Left renal cortex interstitium (tissue), 4 donors: ENCODE measurements at places on chromosomes 2 and 18. TPM values are rescaled to one million over a fixed set of nuclear protein-coding genes. Genes with fewer than 3 reads are reported as not detected.

- DNase-seq = no peak
These were observed 81.3 kb downstream of the PTRHD1 start for GRCh38 chr2:24711865-24712264.

DNA sequence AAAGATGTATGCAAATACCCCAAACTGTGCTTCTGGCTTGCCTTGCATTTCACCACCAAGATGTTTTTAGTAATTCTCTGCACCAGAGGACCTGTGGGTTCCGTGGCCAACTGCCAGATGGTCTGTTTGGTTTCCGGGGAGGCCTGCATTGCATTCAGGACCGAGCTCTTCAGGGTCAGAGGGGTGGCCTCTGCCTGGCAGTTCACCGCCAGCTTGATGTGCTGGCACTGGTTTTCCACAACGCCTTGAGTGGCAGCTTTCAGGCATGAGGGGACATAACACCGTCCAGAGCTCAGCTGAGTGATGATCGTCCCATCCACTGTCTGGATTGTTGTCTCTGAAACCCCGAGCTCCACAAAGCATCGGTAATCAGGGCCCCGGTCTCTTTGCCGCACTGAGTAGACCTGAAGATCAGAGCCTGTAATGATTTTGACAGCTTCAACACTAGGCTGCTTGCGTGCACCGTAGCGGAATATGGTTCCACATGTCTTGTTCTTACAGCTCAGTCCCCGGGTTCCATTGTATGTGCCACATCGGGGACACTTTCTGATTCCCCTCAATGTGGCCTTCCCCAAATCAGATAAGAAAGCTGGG lies 9.4 kb downstream of the C2orf42 start:
- no peak for DNase-seq

- no peak for DNase-seq
These were observed 21.1 kb downstream of the GPR35 start for GRCh38 chr2:240646176-240646899.

- DNase-seq = no peak
These were observed 133.5 kb downstream of the CDH20 start for GRCh38 chr18:61466736-61467135.

DNA sequence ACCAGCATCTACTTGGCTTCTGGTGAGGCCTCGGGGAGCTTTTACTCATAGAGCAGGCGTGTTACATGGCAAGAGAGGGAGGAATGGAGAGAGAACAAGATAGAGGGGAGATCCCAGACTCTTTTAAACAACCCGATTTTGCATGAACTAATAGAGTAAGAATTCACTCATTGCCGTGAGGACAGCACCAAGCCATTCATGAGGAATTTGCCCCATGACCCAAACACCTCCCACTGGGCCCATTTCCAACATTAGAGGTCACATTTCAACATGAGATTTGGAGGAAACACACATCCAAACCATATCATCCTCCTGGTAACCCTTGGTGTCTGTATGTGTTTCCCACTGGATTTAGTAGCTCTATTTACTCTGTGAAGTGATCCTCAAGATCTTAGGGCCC lies 249.9 kb upstream of the SP5 start:
- no peak for DNase-seq

GRCh38 chr2:106523976-106524665 lies 37.0 kb downstream of the CD8B2 start:
- no peak for DNase-seq

DNA sequence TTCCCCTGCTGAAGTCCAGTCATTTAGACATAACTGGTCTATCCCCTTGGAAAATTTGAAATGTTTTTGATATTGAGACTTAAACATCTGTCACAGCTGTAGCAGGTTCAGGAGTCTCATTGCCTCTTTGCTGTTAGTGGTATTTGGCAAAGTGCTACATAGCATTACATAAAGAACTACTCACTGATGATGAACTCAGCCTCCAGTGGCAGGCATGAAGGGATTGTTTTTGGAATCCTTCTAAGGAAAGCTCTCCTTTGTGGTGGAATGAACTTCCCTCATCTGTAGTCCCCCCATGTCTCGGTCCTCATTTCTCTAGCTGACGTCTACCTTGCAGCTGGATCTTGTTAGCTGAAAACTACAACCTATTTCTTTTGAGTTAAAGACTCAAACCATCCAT lies 111.6 kb downstream of the TACR1 start:
- DNase-seq = no peak

DNA sequence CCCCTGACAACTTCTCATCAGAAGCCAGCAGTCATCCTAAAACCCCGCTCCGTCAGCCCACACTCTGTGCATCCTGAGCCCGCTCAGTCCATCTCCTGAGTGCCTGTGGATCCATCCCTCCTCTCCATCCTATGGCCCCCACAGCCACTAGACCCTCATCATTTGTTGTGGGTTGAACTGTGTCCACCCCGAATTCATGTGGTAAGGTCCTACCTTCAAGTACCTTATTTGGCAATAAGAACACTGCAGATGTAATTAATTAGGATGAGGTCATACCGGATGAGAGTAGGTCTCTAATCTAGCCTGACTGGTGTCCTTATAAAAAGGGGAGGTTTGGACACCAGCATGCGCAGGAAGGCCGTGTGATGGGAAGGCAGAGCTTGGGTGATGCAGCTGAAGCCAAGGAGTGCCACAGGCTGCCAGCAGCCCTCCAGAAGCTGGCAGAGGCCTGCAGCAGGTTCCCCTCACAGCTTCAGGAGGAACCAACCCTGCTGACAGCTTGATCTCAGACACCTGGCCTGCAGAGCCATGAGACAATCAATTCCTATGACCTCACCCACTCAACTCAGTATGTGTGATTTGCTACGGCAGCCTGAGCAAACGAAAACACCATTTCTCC lies 192.4 kb downstream of the ZBTB7C start:
- DNase-seq = no peak

DNA sequence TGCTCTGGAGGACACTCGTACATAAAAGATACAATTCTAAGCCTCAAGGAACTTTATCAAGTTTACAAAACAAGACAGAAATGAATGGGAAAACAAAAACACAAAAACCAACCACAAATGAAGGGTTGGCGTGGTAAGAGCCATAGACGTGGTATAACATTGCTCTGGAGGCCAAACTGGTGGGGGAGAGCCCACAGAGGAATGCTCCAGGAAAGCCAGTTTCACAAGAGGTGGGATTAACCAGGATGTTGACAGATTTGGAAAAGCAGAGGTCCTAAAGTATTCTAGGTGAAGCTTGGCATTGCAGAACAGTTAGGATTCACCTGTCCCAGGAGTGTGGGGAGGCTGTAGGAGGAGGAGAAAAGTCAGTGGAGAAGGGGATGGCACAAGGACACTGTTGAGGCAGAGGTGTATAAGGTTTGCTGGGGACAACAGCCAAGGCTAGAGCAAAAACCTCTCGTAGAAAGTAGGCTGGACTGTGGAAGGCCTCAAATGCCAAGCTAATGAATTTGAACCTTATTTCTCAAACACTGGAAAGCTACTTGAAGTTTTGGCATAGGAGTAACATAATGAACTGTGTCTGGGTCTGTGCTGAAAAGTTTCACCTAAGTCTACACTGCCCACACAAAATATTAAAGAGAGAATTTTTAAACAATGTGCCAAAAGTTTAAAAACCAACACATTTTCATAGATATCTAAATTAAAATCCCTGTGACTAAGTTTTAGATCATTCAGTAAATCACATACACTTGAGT lies 135.1 kb downstream of the THADA start:
- DNase-seq = no peak

GRCh38 chr2:26412091-26412673 lies 10.5 kb downstream of the DRC1 start:
- no peak for DNase-seq

GRCh38 chr2:100376836-100377235 lies 40.6 kb downstream of the CHST10 start:
- no peak for DNase-seq

DNA sequence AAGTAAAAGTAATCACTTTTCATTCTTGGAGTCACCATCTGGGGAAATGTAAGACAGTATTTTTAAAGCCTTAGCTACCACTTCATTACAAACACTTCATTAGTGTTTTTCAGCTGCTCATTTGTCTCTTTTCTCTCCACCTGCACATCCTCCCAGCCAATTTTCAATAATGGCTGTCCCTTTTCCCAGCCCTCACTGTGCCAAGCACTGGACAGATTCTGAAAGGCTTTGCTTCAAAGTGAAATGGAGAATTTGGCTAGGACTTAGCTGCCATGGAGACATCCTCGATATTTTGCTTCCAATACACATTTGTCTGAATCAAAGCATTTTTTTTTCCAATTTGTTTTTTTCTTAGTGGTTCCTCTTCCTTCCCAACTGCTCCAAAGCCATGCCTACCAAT lies 272.4 kb upstream of the NRXN1 start:
- DNase-seq = no peak

- DNase-seq = no peak
These were observed 748.7 kb upstream of the CHAC2 start for GRCh38 chr2:53018825-53019425.

DNA sequence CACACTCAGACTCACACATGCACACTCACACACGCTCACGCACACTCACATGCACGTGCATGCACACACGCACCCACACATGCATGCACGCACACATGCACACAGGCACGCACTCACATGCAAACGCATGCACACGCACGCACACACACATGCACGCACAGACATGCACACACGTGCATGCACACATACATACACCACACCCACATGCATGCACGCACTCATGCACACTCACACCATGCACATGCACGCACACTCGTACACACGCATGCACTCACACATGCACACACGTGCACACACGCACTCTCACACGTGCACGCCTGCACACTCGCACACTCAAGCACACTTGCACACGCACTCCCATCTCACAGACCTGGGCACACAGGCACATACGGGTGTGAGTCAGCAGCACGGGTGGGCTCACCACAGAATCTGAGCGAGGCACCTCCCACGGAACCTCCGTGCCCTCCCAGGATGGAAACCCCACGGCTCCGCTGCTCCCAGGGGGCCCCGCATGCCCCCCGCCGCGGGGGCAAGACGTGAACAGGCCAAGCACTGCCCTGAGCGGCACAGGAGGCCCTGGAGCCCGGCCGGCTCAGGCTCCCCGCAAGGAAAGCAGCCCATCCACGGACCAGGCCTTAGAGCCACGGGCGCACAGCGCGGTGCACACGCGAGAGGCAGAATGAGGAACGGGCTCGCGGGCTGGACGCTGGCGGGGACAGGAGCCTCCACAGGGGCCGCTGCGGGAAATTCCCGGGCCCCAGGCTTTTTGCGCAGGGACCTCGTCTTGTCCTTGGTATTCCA lies 8.4 kb upstream of the KCNG2 start:
- DNase-seq = no peak

GRCh38 chr2:10400568-10400977 lies 47.6 kb downstream of the ODC1 start:
- no peak for DNase-seq

SATB2 gene
- 13.5 TPM for polyA plus RNA-seq

CHST9 gene
- polyA plus RNA-seq = 6.1 TPM

UGT1A3 gene
- not detected for polyA plus RNA-seq

EN1 gene
- polyA plus RNA-seq = not detected

RTP5 gene
- not detected for polyA plus RNA-seq

FAM237A gene
- not detected for polyA plus RNA-seq

RNF103 gene
- 33.3 TPM for polyA plus RNA-seq
